ENCODE measurements at places on chromosomes 4 and X. TPM values are rescaled to one million over a fixed set of nuclear protein-coding genes. Genes with fewer than 3 reads are reported as not detected.

GRCh38 chr4:75254745-75255144, 259.5 kb downstream of the RCHY1 start:
- no peak for DNase-seq
- no peaks in the 10 kb centered on the region for H3K4me1 ChIP-seq
- no peak overlapping the region for H3K4me3 ChIP-seq
- H3K27ac ChIP-seq = no peak overlapping the region

SPANXN3 gene
- polyA plus RNA-seq = not detected

DDIT4L gene
- 2.1 TPM for polyA plus RNA-seq

CLIC2 gene
- 0.16 TPM for polyA plus RNA-seq

GRCh38 chr4:186299291-186299690, 33.3 kb downstream of the F11 start:
- no peaks in the 10 kb centered on the region for H3K36me3 ChIP-seq
- no peak overlapping the region for H3K4me3 ChIP-seq
- no peaks in the 10 kb centered on the region for H3K4me1 ChIP-seq
- peaks cover 7% of the 10 kb centered on the region for H3K27me3 ChIP-seq
- peak; percentile 55 for DNase-seq
- H3K27ac ChIP-seq = no peak overlapping the region

- DNase-seq = no peak
- peak overlapping the region; percentile 39 for H3K27ac ChIP-seq
- no peaks in the 10 kb centered on the region for H3K27me3 ChIP-seq
- H3K4me3 ChIP-seq = no peak overlapping the region
Observed at GRCh38 chr4:77052352-77052751, 23.4 kb downstream of the CCNI start.

GRCh38 chrX:68365341-68365740, 68.0 kb downstream of the OPHN1 start:
- no peaks in the 10 kb centered on the region for H3K27me3 ChIP-seq
- H3K4me3 ChIP-seq = no peak overlapping the region
- no peaks in the 10 kb centered on the region for H3K4me1 ChIP-seq
- H3K27ac ChIP-seq = no peak overlapping the region

DNA sequence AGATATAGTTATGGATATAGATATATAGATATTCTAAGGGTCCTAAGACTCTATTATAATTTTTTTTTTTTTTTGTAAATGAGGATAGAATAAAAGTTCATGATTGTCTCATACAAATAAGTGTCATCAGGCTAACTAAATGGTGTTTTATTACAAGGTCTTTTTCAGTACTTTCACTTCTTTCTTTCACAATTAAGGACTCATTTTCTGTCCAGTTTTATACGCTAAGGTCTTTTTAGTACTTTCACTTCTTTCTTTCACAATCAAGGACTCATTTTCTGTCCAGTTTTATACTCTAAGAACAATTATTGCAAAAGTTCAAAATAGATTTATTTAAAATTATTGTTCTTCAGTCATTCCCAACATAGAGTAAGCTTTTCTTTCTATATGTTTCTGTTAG, 32.7 kb downstream of the RUFY3 start:
- no peak overlapping the region for H3K27ac ChIP-seq
- H3K4me1 ChIP-seq = no peaks in the 10 kb centered on the region
- H3K4me3 ChIP-seq = no peak overlapping the region
- DNase-seq = no peak
- H3K27me3 ChIP-seq = no peaks in the 10 kb centered on the region
- H3K36me3 ChIP-seq = 0 out of 2 replicates have a peak, but pooled peaks cover 2% of the 10 kb centered on the region

ZGRF1 gene
- 2.4 TPM for polyA plus RNA-seq

CFAP99 gene
- polyA plus RNA-seq = 0.13 TPM

NSG1 gene
- 11.4 TPM for polyA plus RNA-seq

GRCh38 chr4:1608821-1609500, 75.2 kb downstream of the FAM53A start:
- DNase-seq = no peak
- no peak overlapping the region for H3K4me3 ChIP-seq
- no peaks in the 10 kb centered on the region for H3K27me3 ChIP-seq
- H3K4me1 ChIP-seq = no peaks in the 10 kb centered on the region

DNA sequence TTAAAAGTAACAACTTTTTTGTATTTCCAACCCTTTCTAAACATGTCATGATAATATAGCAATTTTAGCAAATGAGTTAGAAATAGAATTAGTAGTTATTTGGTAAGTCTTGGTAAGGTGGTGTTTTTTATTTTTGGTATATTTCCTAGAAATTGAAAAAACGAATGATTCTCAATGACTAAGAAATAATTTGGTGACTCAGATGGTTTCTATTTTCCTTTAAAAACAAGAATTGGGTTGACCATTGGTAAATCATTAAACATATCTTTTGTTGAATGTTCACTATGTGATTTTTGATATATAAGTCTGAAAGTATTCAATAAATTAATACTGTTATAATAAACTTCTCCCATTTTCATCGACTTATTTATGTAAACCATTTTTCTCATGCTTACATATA, 206.2 kb upstream of the BANK1 start:
- no peaks in the 10 kb centered on the region for H3K4me1 ChIP-seq
- peaks cover 5% of the 10 kb centered on the region for H3K36me3 ChIP-seq
- no peak overlapping the region for H3K4me3 ChIP-seq
- H3K27me3 ChIP-seq = no peaks in the 10 kb centered on the region

- H3K27ac ChIP-seq = no peak overlapping the region
- H3K4me1 ChIP-seq = no peaks in the 10 kb centered on the region
- no peaks in the 10 kb centered on the region for H3K27me3 ChIP-seq
Observed at GRCh38 chr4:111048316-111048715, 425.4 kb upstream of the PITX2 start.

- H3K4me3 ChIP-seq = no peak overlapping the region
- H3K4me1 ChIP-seq = no peaks in the 10 kb centered on the region
- no peaks in the 10 kb centered on the region for H3K27me3 ChIP-seq
- no peaks in the 10 kb centered on the region for H3K36me3 ChIP-seq
- no peak overlapping the region for H3K27ac ChIP-seq
Observed at GRCh38 chrX:115472131-115472530, 88.8 kb upstream of the PLS3 start.

GRCh38 chr4:73701116-73701515, 39.3 kb upstream of the CXCL8 start:
- no peak overlapping the region for H3K27ac ChIP-seq
- H3K4me1 ChIP-seq = peaks cover 21% of the 10 kb centered on the region
- no peak for DNase-seq

CNOT6L gene
- 2.3 TPM for polyA plus RNA-seq

GRCh38 chr4:98816816-98817215, 112.1 kb downstream of the EIF4E start:
- H3K4me1 ChIP-seq = no peaks in the 10 kb centered on the region
- no peaks in the 10 kb centered on the region for H3K36me3 ChIP-seq
- H3K27ac ChIP-seq = no peak overlapping the region
- H3K4me3 ChIP-seq = no peak overlapping the region
- no peak for DNase-seq

HNRNPDL gene
- polyA plus RNA-seq = 210 TPM

GRCh38 chr4:68693325-68694075, 23.0 kb upstream of the UGT2B15 start:
- H3K36me3 ChIP-seq = no peaks in the 10 kb centered on the region
- H3K27ac ChIP-seq = no peak overlapping the region
- no peak for DNase-seq
- no peak overlapping the region for H3K4me3 ChIP-seq
- H3K27me3 ChIP-seq = no peaks in the 10 kb centered on the region
- H3K4me1 ChIP-seq = no peaks in the 10 kb centered on the region
